ENCODE measurements at places on chromosomes 1 and 21.

GRCh38 chr21:32418146-32418545, 5.6 kb downstream of the EVA1C start:
- no peak for DNase-seq

- DNase-seq = no peak
Observed at GRCh38 chr1:67193704-67194103, 27.4 kb downstream of the IL23R start.

GRCh38 chr21:38151021-38151645, 105.7 kb upstream of the KCNJ15 start:
- DNase-seq = no peak

DNA sequence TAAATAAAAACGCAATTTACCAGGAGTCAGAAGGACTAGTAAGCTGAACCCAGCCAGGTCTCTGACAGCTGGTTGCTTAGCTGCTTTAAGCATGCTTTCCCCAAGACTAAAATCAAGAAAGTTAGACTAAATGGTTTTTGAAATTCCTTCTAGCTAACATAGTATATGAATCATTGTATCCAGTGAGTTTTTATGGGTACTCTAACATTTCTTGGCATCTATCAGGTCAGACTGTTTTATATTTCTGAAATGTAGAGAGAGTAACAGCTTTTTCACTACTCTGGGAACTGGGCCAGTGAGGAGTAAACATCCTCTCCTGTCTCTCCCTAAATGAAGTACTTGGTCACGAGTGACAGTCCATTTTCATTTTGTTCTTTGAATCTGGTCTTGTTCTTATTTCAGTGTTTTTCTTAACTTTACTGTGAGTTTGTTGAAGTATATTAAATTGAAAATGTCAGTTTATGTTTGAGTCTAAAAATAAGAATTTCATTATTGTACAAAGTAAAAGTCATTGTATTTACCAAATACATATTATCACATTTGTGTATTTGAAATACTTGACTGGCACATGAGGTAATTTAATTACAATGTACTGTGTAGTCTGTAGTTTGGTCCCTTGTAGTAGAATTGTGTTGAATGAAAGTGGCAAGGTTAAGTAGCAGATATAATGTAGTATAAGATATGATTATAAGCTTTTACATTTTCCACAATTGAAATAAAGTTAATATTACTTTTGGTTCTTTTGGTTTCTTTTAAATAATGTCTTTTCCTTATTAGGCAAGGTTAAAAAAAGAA, 47.6 kb downstream of the PKN2 start:
- DNase-seq = peak; percentile 5

DNA sequence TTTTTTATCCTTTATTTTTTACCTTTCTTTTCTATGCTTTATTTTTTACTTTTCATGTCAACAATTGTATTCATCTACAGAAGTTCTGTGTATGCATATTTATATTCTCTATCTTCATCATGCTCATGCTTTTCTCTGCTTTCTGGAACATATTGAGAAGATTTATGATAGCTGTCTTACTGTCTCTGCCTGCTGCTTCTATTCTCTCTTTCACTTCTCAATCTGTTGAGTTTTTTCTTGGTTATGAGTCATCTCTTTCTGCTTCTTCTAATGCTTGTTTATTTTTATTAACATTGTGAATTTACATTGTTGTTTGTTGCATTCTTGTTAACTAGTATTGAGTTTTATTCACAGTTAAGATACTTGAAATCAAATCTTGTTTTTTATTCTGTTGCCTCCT, 22.6 kb downstream of the F5 start:
- no peak for DNase-seq
